ENCODE measurements at places on chromosomes 7 and 10.

DNA sequence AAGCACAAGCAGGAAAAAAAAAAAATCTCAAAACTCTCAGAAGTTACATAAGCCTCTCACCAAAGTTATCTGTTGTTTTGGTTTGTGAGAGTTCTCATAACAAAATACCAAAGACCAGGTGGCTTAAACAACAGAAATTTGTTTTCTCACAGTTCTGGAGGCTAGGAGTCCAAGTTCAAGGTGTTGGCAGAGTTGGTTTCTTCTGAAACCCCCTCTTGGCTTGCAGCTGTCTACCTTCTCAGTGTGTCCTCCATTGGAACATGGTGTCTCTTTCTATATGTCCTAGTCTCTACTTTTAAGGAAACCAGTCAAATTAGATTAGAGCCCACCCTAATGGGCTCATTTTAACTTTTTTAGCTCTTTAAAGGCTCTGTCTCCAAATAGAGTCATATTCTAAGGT, 44.9 kb downstream of the TNKS2 start:
- DNase-seq = no peak

- no peak for DNase-seq
Measured at GRCh38 chr7:158317238-158318205, 270.1 kb downstream of the PTPRN2 start.

- no peak for DNase-seq
Measured at GRCh38 chr7:55730197-55730596, 132.4 kb downstream of the SEPTIN14 start.

DNA sequence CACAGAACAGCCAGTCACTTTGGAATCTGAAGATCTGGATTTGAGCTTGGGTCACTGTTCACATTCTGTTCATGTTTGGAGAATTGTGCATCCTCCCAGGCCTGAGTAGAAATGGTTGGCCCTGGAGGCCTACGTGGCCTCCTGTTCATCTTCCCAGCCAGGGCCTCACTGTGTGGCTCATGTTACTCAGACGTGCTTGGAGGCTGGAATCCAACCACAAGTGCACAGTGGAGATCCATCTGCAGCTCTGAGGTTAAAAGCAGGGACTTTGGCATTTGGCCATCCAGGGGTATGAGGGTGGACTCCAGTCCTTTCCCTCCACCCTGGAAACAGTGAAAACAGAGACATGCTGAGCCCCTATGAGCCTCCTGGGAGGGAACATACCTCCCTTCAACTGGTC, 709.0 kb upstream of the IGFBP3 start:
- DNase-seq = no peak

DNA sequence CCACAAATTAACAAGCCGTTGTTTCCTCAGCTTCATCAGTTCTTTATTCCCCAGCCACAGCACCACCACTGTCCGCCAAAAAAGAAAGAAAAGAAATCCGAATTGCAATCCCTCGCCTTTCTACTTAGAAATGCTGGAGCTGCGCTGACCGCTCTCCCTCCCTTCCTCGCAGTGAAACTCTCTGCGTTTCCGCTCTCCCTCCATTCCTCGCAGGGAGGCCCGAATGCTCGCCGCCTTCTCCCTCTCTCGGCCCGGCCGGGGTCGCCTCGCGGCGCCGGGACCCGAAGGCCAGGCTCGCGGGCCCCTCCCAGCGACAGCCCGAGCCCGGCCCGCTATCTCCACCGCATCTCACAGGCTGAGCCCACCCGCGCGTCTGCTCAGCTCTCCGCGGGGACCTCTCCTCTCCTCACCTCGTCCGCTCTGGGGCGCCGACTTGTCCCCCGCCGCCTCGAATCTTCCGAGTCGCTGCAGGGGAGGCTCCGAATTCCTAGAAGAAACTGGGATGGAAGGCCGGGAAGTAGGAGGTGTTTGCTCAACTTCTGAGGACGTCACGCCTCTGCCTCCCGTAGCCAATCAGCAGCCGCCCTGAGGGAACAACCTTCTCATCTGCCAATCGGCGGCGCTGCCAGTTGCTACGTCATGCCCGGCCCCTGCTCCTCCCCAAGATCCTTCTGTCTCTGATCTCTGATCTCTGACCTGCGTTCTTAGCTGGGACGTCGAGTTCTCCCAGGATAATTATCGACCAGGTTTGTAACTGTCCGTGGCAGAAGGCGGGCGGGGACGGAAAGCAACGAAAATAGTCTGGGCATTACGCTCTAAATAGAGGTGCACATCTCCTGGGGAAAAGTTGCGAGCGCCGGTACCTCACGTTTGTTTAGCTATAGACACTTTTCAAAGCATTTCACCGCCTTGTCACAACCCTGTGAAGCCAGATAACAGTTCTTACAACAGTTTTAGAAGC, at the start of gene AASS:
TSS of gene AASS (minus strand) at position 499 of the 961 bp plus-strand sequence. CDS start 10,523 bp downstream, outside the sequence.
- no peak for DNase-seq

GRCh38 chr10:22564060-22564459, 150.3 kb downstream of the PIP4K2A start:
- DNase-seq = peak; percentile 49

- no peak for DNase-seq
Measured at GRCh38 chr10:107434854-107435253, 270.3 kb upstream of the SORCS1 start.

- no peak for DNase-seq
Measured at GRCh38 chr10:64574371-64574770, 1053.2 kb downstream of the REEP3 start.

GRCh38 chr10:63446716-63447440, 18.9 kb downstream of the JMJD1C start:
- no peak for DNase-seq

Measured in GDM1 (cell line).